Right ventricle myocardium superior (tissue), 1 donor: ENCODE measurements at places on chromosomes 3 and 15.

DNA sequence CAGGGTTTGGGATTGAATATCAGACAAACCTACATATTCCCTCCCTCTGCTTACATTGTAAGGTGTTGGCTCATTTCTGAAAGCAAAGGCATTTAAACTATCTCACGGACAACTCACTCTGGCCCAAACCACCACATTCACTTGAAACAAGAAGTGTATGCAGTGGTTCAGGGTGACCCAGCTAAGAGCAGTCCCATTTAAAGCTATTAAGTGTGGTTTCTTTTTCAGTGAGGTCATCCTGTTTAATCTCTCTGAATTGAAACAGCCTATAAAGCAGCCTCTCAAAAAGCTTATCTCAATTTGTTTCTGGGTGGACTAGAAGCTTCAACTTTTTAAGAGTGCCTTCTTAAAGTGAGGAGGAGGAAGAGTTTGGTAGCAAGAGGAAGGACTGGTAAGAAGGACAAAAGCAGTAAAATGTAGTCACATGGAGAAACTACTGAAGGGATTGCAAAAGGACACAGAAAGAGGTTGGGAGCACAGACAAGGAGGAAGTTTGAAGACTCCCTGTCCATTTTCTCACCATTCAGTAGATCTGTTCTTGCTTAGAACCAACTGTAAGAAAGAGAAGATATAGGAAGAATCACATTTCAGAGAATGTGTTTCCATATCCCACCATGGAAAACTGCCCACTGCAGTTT is 151.6 kb downstream of the TMCO5A start:
- DNase-seq: no peak

GRCh38 chr15:74983725-74984231 is 11.6 kb upstream of the SCAMP5 start:
- no peak for DNase-seq

- no peak for DNase-seq
Measured at GRCh38 chr3:4376499-4376898, 73.3 kb downstream of the SETMAR start.

- no peak for DNase-seq
Measured at GRCh38 chr3:107943786-107944523, 146.9 kb downstream of the CD47 start.

DNA sequence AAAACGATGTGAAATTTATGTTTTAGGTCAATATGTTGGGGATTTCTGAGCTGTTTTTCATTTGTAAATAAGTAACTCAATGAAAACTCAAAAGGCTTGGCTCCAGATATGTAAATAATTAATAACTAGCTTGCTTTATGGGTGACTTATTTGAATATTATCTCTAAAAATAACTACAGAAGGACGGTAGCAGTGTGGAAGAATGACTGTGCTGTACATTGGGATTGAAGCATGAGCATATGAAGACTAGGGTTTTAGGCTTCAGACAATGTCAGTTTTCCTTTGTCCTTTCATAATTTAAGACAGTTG is 343.9 kb downstream of the GRM7 start:
- no peak for DNase-seq
